ENCODE measurements at places on chromosomes 5 and 9. TPM values are rescaled to one million over a fixed set of nuclear protein-coding genes. Genes with fewer than 3 reads are reported as not detected.
A peak's percentile ranks its signal among the peaks of the same experiment; 100 is the strongest.

DNA sequence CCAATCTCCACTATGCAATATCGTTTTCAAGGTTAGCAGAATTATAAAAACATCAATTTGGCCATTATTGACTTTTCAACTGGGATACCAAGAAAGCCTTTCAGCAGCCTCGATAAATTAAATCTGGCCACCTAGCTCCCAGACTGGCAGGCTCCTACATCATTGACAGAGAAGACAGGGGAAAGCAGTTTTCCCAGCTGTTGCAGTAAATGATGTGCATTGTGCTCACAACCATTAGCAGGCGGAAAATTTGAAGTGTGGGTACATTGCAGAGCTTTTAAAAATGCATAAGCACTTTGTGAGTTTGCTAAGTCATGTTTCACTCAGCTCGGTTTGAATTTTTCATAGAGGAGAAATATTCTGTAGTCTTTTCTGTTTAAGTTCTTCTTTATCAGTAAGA, 297.9 kb downstream of the KCTD16 start:
- no peak for DNase-seq

DNA sequence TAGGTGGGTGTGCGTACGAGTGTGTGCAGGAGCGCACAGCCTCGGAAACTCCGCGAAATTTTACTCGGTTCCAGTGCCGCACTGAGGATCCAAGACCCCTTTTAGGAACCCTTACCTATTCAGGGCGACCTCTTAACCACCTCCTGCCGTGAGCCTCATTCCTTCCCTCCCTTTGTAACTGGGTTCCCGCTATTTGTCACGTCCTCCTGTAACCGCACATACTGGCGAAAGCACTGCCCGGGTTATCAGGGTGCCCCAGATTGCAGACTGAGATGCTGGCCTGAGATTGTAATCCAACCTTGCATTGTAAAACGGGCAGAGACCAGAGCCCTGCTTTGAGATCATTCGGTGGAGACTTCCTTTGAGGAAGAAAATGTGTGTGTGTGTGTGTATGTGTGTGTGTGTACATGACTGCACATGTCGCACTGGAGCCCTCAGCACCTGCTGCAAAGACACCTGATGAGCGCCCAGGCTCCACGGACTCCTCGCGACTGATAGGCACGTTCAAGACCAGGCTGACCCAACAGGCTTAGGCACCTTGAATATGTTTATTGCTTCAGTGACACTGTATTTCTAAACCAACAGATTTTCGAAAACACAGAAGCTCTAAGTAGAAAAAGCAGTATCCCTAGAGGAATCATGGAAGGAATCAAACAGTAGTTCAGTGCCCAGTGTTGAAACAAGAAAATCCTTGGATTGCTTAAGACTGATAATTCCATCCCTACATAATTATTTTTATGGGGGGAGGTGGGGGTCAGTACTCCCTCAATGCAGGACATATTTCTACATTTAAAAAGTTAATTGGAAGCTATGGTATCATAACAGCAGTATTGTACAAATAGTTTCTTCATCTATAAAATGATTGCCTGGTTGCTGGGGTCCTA, 86.5 kb upstream of the TNFAIP8 start:
- peak; percentile 40 for DNase-seq

The TCF7 gene
- 15.4 TPM for polyA plus RNA-seq

GRCh38 chr5:119032656-119033055, 38.2 kb upstream of the DMXL1 start:
- DNase-seq, result no peak

GRCh38 chr5:80355686-80356085, 35.9 kb downstream of the SPZ1 start:
- DNase-seq, result no peak

DNA sequence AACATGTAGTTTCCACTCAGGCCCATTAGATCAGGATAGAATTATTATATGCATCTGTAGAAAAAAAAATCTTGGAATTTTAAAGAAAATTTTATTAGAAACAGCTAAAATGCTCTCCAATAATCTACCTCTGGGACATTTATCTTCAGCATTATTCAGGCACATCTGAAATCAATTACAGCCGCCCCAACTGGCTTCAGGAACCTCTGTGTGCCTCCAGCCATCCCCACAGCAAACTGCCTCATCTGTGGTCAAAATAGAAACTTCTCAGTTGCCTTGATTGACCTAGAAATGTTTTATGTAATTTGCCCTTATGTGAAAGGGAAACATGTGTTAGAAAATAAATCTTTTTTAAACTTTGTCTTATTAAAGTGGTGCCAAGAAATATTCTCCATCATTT, 120.1 kb upstream of the LPAR1 start:
- no peak for DNase-seq

- DNase-seq, result no peak
Measured at GRCh38 chr5:84285641-84286637, 98.7 kb downstream of the EDIL3 start.

DNA sequence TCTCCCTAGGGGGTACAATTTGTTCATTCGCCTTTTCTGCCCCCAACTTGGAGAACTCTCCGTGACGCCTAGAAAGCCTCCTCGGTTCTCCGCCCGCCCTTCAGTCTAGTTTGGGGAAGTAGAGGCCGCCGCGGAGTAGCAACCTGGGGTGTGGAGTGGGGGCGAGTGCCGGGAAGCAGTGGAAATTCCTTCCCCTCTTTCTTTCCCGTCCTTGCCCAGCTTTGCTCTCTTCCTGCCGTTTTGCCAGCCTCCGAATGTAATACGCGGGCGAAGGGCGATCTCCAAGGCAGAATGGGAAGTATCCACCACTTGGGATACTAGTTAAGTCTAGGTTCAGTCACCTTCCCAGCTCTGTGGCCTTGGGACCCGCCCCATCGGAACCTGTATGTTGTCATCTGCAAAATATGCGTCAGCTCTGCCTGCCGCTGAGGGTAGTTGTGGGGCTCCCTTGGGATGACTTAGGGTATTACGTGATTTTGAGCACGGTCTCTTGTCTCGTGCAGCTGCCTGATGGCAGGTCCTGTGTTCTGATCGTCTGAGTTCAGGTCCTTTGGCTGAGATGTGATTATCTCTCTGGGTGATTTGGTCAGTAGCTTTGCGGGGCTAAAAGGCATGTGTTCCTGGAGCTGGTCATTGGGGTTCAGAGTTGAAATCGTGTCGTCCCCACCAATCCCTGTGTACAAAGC, 724 bp downstream of the PAM start:
- DNase-seq, result peak; percentile 70

The HAND1 gene
- polyA plus RNA-seq, result not detected

- DNase-seq, result no peak
Measured at GRCh38 chr5:68367287-68367686, 151.7 kb downstream of the PIK3R1 start.

GRCh38 chr9:97794666-97795065, 58.4 kb upstream of the FOXE1 start:
- DNase-seq, result no peak

- DNase-seq, result no peak
Measured at GRCh38 chr9:99069075-99069474, 35.8 kb upstream of the TGFBR1 start.

- DNase-seq, result peak; percentile 16
Measured at GRCh38 chr9:20884985-20885593, 146.4 kb downstream of the HACD4 start.

DNA sequence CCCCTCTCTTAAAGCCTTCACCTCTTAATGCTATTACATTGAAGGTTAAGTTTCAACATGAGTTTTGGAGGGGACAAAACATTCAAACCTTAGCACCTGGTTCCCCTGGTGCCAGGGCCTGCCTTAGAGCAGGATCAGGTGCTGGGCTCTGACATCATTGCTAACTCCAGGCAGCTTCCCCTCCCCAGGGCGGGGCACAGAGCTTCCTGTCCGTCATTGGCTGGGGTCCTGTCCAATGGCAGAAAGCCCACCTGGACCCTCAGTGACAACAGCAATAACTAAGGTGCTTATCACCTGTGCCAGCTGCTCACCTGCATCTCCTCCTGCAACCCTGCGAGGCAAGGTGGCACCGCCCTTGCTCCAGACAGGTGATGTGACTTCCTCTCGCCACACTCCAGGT, 177.4 kb downstream of the NSG2 start:
- DNase-seq, result no peak

DNA sequence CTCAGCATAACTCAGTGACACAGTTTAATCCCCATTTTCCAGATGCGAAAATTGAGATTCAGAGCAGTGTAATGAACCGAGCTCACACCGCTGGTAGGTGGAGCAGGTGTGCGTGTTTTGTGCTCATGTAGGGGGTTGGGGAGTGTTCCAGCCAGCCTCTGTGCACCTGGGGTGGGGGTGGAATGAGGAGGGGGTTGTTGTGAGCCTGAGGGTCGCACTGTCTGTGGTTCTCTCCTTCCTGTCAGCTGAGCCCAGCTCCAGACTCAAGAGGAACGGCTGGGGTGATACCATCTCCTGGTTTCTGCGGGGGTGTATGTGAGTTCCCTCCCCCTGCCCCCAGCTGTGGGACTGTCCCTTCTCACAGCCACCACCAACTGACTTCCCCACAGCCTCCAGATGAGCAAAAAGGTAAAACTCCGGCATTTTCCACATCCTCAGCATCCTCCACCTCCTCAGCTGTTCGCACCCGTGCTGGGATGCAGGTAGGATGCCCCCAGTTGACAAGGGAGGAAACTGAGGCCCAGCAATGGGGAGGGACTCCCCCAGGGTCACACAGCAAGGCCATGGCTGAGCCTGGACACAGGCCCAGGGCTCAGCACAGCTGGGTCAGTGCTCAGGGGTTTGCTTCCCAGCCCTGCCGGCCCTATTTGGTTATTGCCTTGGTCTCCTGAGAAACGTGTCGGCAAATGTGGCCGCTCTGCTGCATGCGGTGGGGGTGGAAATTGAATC, 2.1 kb downstream of the SH2D3C start:
- no peak for DNase-seq

DNA sequence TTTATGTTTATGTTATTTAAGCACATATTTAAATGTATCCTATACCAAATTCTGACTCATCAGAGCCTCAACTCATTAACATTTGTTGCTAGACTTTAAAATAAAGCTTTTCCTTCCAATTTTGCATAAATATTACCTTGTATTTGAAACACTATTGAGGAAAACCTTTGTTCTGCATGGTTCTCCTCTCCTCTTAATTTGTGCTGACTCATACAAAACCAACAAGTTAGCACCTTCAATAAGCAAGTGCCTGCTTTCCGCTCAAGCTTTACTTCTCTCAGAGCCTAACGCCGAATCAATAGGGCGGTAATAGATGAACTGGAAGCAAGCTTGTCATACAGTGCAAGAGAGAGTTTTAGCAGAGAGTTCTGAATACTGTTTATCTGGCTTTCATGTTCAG, 7.9 kb downstream of the AMACR start:
- DNase-seq, result no peak

GRCh38 chr9:93009337-93010015, 49.0 kb upstream of the SUSD3 start:
- DNase-seq, result no peak

- DNase-seq, result no peak
Measured at GRCh38 chr9:109355564-109356297, 34.9 kb upstream of the EPB41L4B start.

- no peak for DNase-seq
Measured at GRCh38 chr5:28493456-28493855, 1455.1 kb upstream of the CDH9 start.

The PTGDS gene
- 38.3 TPM for polyA plus RNA-seq

- no peak for DNase-seq
Measured at GRCh38 chr5:90191352-90192045, 218.1 kb downstream of the CETN3 start.

DNA sequence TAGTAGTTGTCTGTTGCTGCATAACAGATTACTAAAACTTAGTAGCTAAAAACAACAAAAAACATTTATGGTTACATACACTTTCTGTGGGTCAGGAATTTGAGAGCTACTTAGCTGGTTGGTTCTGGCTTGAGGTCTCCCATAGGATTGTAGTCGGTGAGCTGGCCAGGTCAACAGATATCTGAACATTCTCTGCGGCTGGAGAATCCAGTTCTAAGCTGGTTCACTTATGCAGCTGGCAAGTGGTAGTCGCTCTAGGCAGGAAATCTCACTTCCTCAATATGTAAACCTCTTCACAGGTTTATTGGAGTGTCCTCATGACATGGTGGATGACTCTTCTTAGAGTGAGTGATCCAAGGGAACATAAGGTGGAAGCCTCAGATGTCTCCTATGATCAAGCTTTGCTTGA, 65.7 kb upstream of the TNFAIP8 start:
- no peak for DNase-seq

The PCAT7 gene
- 1.0 TPM for polyA plus RNA-seq

The SH3RF2 gene
- polyA plus RNA-seq, result 0.44 TPM

DNA sequence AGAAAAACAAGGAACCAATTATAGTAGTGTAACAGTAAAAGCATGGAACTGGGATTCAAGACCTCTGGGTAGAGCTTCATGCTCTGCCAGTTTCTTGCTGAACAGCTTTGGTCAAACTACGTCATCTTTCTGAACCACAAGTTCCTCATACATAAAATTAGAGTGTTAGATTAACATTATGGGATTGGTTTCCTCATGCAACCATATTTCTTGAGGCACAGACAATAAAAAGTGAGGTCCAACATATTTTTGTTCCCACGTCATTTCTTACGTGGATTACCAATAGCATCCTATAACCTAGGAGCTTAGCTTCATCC, 354.8 kb downstream of the TMEM232 start:
- DNase-seq, result no peak

- DNase-seq, result no peak
Measured at GRCh38 chr9:137982200-137982599, 104.6 kb downstream of the CACNA1B start.

GRCh38 chr5:5629607-5629978, 207.1 kb downstream of the ICE1 start:
- no peak for DNase-seq

- no peak for DNase-seq
Measured at GRCh38 chr9:22363421-22363887, 83.2 kb upstream of the DMRTA1 start.

- DNase-seq, result no peak
Measured at GRCh38 chr5:170518277-170518676, 14.5 kb downstream of the KCNIP1 start.

The EIF4EBP3 gene
- polyA plus RNA-seq, result 7.8 TPM

- peak; percentile 46 for DNase-seq
Measured at GRCh38 chr5:174532455-174533453, 191.6 kb upstream of the MSX2 start.

The RNF180 gene
- polyA plus RNA-seq, result 12.2 TPM

The HAVCR2 gene
- polyA plus RNA-seq, result 2.9 TPM

- DNase-seq, result no peak
Measured at GRCh38 chr5:143182901-143183820, 220.3 kb downstream of the NR3C1 start.

The DRD1 gene
- 0.11 TPM for polyA plus RNA-seq

The PCDHB6 gene
- polyA plus RNA-seq, result 3.2 TPM

DNA sequence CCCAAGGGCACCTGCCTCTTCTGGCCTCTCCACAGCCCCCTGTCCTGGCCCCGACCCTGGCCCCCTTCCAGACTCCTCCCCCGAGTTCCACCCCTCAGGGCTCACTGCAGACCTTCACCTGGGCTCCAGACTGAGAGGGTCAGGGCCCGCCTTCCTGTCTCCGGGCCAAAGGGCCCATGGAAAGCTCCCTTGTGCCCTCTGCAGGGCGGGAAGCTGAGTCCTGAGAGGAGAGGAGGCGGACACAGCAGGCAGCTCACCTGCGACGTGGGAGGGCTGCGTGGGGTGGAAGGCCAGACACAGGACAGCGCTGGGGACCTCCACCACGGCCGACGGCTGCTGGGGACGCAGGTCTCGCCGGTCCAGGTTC, 20.6 kb downstream of the DYNC2I2 start:
- peak; percentile 35 for DNase-seq
